ENCODE measurements at places on chromosomes 16 and 17. TPM values are rescaled to one million over a fixed set of nuclear protein-coding genes. Genes with fewer than 3 reads are reported as not detected.
A peak's percentile ranks its signal among the peaks of the same experiment; 100 is the strongest.

The AURKB gene
- total RNA-seq: 85.8 TPM

The USP22 gene
- total RNA-seq: 224 TPM

The ITGA2B gene
- 2.4 TPM for total RNA-seq

The CHRNE gene
- total RNA-seq: 0.13 TPM

The CYB561 gene
- 40.1 TPM for total RNA-seq

The CA5A gene
- not detected for total RNA-seq

The TERB1 gene
- not detected for total RNA-seq

The TRIM72 gene
- total RNA-seq: 0.08 TPM

The KRT14 gene
- total RNA-seq: not detected

The ACSM2B gene
- 0.10 TPM for total RNA-seq

The CRYBA1 gene
- not detected for total RNA-seq

The PRSS8 gene
- 0.15 TPM for total RNA-seq

The HSD11B2 gene
- 0.77 TPM for total RNA-seq

The MEOX1 gene
- total RNA-seq: 0.21 TPM

The CCL13 gene
- total RNA-seq: not detected

- no peak for DNase-seq
These were observed at the start of gene ASGR2 for GRCh38 chr17:7114241-7114874. TSS of gene ASGR2 (minus strand) at chr17:7114822. CDS start at chr17:7114240, 582 bp downstream.

DNA sequence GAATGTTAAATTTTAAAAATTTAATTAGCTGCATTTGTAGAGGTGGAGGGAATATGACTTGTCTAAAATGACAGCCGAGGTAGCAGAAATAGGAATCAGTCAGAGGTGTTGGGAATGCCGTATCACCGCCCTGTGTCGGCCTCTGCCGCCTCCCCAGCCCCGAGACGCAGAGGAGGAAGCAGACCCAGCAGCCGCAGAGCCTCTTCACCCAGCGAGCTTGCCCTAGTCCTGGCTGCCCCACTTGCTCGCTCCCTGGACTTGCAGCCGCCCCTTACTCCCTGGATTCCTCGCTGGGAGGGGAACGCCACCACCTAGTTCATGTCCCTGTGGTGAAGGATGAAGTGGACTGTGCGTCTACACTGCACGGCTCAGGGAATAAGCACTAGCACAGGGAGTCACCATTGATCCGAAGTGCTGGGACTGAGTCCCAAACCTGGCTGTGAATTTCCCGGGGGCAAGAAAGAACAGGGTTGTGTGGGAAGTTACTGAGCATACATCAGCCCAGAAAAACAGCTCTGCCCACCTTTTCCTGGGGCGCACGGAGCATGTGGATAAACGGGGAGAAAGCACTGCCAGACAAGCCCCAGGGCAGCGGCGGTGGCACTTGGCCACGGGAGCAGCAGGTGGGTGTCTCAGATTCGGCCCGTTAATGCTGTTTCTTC, 76.8 kb downstream of the RPTOR start:
- DNase-seq: no peak

- no peak for DNase-seq
These were observed 42.2 kb downstream of the NDEL1 start for GRCh38 chr17:8477715-8478441.

GRCh38 chr16:79653373-79653891, 52.9 kb upstream of the MAF start:
- DNase-seq: no peak

DNA sequence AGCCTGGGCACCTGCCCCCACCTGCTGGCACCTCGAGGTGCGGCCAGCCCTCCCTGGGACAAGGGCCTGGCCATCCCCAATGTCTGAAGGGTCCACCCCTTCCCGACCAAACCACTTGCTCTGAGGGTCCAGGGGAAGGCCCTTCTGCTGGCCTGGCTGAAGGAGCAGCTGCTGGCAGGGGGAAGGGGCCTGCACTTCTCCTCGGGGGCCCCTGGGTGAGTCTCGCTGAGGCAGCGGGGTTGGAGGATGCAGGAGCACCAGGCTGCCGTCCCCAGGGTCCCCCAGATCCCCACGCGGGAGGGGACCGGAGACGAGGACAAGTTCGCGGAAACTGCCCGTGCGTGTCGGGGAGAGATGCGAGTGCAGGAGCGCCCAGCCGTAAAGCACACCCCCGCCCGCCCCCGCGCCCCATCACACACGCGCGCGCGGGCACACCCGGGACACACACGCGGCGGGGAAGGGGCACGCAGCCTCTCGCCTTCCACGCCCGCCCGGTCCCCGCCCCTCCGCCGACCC, 725 bp upstream of the CACNA1H start:
- no peak for DNase-seq

DNA sequence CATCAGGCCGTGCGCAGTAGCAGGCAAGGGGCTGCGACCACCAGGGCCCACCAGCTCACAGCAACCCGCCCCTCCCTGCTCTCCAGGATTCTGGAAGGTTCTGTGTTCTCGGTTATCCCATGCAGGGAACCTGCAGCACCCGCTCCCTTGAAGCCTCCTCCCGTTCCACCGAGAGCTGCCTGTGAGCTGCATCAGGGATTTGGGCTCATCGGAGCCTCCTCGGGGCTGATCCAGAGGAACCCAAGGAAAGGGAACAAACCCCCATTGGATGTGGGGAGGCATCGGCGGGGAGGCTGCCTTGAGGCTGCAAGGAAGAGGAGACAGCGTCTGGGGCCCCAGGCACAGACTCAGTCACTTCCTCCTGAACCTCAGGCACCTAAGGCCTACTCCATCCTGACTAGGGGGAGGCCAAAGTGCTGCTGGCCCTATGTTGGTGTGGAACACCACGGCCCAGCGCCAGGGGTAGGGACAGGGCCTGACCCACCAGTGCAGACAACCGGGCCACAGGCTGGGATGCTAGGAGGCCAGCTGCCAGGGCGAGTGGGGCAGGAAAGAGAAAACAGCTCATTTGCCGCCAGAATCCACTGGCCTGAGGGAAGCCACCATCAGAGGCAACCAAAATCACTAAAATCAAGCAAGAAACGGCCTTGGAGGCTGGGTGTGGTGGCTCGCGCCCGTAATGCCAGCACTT, 14.4 kb upstream of the LGALS3BP start:
- DNase-seq: no peak

- no peak for DNase-seq
These were observed 31.8 kb downstream of the C16orf82 start for GRCh38 chr16:27098366-27099049.

DNA sequence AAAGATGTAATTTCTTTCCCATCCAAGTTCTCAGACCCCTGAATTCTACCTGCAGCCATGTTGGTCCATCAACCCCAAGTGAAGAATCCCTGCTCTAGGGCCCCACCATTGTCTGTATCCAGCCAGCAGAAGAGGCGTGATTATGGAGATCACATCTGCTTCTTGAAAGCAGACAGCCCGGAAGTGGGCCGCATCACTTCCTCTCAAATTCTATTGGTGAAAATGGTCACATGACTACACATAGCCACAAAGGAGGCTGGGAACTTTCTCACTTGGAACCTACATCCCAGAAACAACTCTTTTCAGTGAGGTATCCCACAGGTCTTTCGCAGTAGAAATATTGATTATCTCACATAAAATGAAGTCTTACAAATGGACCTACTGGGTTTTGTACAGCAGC, 40.1 kb downstream of the IL4R start:
- no peak for DNase-seq

DNA sequence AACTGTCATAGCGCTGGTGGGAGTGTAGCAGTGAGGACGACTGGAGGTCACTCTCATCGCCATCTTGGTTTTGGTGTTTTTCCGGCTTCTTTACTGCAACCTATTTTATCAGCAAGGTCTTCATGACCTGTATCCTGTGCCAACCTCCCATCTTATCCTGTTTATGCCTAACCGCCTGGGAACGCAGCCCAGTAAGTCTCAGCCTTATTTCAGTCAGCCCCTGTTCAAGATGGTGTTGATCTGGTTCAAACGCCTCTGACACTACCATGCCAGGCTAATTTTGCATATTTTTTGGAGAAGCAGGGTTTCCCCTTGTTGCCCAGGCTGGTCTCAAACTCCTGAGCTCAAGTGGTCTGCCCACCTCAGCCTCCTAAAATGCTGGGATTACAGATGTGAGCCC, 179.8 kb upstream of the HSBP1 start:
- no peak for DNase-seq

DNA sequence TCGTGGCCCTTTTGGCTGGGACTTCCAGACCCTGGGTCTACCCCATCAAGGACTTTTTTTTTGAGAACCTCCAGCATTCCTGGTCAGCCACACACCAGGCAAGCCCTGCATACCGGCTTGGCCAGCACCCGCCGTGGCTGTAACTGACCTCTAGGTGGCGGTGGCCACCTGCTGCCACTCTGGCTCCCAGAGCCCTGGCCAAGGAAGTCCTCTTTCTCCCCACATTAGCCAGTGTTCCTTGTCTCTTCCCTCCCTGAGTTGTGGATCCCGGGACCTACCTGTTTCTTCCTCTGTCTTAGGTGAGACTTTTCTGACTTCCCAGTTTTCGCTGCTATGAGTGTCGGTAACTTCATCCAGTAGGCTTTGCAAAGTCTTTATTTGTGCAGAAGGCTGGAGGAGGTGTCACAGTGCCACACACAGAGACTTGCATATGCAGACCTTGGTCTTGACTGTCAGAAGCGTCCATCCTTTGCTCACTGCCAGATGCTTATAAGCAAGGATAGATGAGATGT, 348.3 kb downstream of the CPPED1 start:
- DNase-seq: peak; percentile 24

- DNase-seq: no peak
These were observed 965 bp upstream of the TMC6 start for GRCh38 chr17:78129351-78130089.

DNA sequence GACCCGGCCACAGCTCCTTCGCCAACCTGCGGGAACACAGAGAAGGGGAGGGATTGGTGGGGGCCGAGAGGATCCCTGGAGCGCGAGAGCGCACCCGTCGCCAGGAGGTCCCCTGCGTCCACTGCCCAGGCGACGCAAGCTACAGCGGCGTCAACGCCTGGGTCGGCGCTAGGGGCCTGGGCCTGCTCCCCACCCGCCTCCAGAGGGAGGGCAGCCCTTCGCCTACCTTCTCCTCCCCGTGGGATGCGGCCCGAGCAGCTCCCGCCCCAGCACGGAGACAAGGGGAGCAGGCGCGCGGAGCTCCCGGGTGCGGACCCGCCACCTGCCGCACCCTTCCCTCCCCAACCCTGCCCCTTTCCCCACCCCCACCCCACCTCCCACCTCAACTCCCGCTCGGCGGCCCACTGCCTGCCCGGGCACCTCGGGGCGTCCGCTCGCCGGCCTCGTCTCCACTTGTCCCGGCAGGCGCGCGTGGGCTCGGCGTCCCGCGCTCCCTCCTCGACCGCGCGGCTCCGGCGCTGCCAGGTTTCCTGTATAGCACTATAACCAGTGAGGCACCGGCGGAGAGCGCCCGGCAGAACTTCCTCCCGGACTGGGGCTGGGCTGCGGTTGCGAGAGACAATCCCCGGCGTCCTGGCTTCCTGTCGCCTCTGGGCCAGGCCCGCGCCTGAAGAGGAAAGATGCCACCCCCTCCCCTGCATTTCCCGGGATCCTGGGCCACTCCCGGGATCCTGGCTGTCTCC, 119.1 kb upstream of the SMURF2 start:
- DNase-seq: no peak

DNA sequence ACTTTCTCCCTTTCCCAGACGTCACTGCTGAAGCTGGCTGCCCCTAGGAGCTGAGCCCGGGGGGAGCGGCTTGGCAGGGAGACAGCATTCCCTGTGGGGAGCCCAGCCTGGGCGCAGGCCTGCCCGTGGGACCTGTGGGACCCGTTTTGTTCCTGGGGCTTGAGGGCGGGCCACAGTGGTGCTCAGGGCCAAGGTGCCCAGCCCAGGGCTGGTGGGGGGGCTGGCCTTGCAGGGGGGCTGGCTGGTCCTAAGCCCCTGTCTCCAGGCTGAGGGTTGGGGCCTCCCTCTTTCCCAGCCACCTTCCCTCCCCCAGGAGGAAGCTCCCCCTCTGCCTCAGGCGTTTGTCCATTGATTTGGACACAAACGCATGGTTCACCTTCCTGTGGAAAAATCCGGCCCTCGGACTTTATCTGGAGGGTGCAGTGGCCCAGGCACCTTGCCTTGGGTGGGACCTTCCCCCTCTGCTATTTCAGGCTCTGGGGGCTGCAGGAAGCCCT, 4.4 kb downstream of the NHERF2 start:
- no peak for DNase-seq

DNA sequence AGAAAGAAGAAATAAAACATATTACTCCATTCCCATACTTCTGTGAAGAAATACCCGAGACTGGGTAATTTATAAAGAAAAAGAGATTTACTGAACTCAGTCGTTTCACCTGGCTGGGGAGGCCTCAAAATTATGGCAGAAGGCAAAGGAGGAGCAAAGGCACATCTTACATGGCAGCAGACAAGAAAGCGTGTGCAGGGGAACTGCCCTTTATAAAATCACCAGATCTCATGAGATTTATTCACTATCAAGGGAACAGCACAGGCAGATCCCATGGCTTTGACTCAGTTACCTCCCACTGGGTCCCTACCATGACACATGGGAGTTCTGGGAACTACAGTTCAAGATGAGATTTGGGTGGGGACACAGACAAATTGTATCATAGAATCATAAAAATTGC, 365.4 kb downstream of the WWOX start:
- DNase-seq: no peak

- no peak for DNase-seq
These were observed 1.8 kb upstream of the SYNRG start for GRCh38 chr17:37610971-37611370.

GRCh38 chr17:36869856-36870719, 67.2 kb upstream of the LHX1 start:
- DNase-seq: no peak

DNA sequence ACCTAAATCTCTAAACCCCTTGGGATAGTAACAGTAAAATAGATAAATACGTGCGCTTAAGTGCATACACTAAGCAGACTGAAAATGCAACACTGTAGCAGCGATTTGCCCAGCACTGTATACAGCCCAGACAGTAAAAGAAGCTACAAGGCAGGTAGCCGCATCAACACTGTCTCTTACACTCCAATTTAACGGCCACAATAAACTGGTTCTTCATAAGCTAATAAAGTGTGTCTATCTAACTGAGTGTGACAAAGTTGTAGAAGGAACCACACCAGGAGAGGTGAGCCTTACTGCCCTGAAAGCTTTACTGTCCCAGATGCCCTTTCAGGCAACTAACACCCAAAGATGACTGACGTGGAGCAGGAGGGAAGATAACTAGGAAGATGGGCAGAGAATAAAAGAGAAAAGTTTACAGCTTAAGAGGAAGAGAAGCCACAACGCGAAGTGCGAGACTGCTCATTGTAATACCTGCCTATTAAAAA, 847 bp downstream of the ZDHHC7 start:
- DNase-seq: no peak

GRCh38 chr17:82315703-82316358, 1.6 kb downstream of the CD7 start:
- no peak for DNase-seq

- no peak for DNase-seq
These were observed at the start of gene CACNB1 for GRCh38 chr17:39197380-39198185. TSS of gene CACNB1 (minus strand) at chr17:39197669. CDS start at chr17:39197495, 174 bp downstream.

DNA sequence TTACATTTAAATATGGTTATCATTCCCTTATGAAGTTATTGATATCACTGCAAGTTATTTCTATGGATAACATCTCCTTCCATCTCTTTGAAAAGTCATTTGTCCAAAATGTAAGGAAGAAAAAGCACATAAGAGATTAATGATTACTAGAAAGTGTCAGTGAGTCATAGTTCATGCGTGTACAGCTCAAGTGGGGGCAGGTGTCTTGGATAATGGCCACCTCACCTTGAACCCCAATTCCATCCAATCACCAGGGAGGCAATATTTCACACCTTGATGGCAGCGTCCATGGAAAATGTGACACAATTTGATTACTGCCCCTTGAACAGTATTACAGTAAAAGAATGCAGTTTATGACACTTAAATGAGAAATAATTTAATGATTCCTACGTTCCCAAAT, 358.3 kb upstream of the SOX9 start:
- no peak for DNase-seq

- DNase-seq: no peak
These were observed 711.2 kb downstream of the MAF start for GRCh38 chr16:78889346-78889745.

- no peak for DNase-seq
These were observed 342.2 kb upstream of the TNRC6C start for GRCh38 chr17:77616254-77616731.
